ENCODE measurements at places on chromosomes 12 and 14.

GRCh38 chr12:85476756-85477155, 196.7 kb downstream of the ALX1 start:
- DNase-seq: no peak

DNA sequence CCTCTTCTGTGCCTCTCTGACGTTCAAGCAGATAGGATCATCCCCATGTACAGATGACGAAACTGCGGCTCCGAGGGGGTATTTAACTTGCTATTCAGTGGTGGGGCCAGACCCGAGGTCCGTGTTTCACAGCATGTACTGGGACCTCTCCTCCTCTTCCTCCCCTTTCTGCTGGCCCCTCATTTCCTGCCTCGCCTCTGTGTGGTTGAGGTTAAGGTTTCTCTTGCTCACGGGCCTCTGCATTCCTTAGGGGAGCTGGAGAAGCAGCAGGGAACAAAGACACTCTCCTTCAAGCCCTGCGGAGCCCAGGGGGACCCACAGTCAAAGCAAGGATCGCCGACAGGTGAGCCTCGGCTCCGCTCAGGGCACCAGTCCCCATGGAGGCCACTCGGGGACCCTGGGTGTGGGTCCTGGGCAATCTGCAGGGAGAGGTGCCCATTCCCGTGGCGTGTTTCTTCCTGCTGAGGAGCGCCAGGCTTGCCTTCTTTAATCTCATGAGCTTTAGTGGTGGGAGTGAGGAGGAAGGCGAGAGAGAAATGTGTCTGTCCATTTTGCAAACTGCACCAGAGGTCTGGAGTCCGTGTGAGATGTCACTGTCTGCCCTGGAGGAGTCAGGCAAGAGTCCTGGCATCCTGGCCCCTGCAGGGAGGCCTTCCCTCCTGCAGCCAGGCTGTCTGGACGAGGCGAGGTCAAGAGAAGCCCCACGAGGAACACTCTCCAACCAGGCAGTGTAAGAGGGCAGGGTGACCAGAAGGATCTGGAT, 45.0 kb downstream of the SLC6A12 start:
- no peak for DNase-seq

DNA sequence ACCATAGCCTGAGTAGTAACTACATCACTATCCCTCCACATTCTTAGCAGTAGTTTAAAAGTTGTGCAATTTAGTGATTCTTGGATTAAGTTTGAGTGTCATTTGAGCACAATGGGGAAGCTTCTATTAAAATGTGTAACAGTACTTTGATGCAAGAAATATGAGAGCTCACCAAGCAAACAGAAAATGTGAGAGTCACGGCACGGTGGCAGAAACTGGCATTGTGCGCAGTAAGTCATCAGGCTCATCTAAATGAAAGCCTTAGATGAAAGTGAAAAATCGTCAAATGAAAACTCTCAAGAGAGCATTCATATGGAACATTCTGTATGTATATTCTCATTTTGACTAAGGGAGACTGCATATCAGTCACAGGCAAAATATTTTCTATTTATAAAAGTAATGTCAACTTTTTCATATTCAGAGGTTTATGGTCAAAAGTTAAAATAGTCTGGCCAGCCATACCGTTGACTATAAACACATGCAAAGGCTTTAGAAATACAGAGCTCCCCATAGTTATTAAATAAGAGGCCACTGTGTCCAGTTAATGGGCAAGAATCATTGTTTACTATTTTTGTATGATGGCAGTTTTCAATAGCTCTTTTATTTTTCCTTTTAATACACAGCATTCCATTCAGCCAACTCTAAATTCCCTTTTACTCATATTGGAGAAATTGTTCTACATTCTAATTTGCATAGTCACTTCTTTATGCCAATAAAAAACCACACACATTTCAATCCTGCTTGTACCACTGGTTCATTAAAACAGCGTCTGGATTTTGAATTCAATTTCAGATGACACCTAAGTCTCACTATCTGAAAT, 167.9 kb downstream of the PRKD1 start:
- no peak for DNase-seq

DNA sequence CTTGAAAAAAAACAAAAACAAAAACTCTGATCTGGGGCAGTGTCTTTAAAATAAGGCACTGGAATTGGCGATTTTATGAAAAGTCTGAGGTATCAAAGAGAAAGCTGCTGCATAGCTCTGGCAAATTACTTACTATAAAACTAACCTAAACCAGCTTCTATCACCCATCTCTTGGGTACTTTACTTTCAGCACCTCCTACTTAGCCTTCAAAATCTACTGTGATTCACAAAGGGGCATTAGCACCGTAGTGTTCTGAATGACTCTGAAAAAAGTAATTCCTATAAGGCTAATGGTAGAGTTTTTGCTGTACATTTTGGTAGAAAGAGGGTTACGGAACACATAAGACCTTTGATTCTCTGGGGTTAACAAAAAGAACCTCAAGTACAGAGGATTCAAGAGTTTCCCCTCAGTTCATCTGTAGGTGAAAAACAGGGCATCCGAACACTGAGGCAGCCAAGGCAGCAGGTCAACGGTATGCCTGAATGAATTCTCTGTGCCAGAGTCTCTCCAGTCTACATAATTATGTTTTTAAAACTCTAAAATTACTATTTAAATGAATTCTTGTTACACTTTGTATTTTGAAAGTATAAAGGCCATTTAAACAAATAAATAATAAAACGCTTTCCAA, 101.5 kb downstream of the ELK3 start:
- DNase-seq: no peak

GRCh38 chr14:61558271-61558670, 137.0 kb upstream of the HIF1A start:
- DNase-seq: peak; percentile 11

DNA sequence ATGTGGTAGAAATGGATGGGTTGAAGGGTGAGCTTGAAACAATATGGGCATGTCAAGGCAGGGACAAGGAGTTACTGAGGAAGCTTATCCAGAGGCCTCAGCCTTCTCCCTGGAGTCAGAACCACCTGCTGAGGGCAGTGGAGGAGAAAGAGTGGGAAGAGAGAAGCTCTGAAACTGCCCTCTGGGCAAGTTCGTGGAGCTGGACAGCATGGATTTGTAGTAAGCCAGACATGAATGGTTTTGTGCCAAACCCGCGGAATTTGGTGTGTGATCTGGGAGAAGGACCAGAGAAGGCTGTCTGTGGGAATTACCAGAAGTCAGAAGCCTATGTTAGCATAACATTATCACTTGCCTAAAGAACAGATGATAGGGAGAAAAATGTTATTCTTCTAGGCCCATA, 164.8 kb downstream of the SLC41A2 start:
- no peak for DNase-seq

- DNase-seq: no peak
These were observed 148.0 kb downstream of the SLC38A4 start for GRCh38 chr12:46677749-46678148.

DNA sequence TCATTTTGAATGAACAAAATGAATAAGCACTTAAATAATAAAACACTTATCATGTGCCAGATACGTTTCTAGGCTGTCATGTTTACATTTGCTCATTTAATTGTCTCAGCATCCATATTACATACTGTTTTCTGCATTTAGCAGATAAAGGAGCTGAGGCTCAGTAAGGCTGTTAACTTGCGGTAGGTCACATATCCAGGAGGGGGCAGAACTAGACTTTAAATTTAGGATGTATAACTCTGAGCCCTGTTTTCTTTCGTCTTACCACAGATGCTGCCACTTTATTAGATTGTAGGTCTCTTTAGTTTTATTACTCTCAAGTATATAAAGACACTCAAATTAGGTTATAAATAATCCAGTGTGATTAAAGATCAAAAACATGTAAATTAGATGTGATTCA, 17.7 kb downstream of the IRAK4 start:
- DNase-seq: peak; percentile 4

- no peak for DNase-seq
These were observed 1.2 kb downstream of the CLIP1 start for GRCh38 chr12:122421187-122421820.

- DNase-seq: no peak
These were observed 25.5 kb downstream of the GCH1 start for GRCh38 chr14:54877015-54877702.

DNA sequence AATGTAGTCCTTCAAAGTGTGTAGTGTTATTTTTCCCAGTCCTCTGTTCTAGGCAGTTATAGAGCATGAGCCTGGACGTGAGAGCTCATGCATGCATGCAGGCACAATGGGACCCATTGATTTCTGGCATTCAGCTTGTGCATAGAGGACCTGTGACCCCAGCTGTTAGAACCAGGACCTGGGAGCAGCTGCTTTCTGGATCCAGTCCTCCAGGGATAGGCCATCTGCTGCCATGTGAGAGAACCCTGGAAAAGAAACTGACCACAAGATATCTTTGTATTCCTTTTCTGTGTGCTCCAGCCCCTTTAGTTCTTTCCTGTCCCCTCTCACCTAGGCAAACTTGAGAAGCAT, 76.9 kb downstream of the SUSD6 start:
- no peak for DNase-seq

DNA sequence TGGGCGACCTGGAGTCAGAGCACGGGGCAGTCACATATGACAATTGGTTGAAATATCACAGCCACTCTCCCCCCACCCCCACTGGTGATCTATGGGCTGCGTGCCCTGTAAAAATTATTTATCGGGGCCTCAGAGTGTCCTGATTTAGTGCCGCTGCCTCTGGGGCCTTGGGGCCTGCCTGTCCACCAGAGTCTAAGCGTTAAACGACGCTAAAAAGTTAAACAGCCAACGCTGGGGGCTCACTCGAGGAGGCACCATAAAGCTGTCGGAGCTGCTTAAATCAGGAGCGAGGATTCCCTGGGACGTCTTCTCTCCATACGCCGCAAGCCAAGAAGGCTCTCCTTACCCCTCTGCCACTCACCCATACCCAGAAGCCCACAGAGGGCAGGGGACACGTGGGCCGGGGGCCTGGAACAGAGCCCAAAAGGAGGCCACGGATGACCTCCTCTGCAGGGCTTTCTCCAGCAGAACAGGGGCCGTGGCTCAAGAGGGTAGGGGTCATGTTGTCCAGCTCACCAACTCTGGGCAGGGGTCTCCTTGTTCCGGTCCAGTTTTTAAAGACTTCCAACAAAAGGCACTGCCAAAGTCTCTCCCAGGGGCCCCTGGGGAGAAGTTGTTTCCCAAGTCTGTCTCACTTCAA, 42.2 kb downstream of the SMUG1 start:
- DNase-seq: no peak

- DNase-seq: no peak
These were observed 238.3 kb downstream of the SLC41A2 start for GRCh38 chr12:104719700-104720338.

GRCh38 chr12:67068761-67069450, 200.3 kb upstream of the CAND1 start:
- peak; percentile 57 for DNase-seq

- no peak for DNase-seq
These were observed 21.3 kb upstream of the POC1B start for GRCh38 chr12:89547101-89547500.

- DNase-seq: no peak
These were observed 52.6 kb downstream of the FGD6 start for GRCh38 chr12:95164656-95165055.

GRCh38 chr12:91250273-91250665, 67.7 kb upstream of the DCN start:
- DNase-seq: no peak

GRCh38 chr12:102510463-102510862, 30.1 kb upstream of the IGF1 start:
- no peak for DNase-seq

DNA sequence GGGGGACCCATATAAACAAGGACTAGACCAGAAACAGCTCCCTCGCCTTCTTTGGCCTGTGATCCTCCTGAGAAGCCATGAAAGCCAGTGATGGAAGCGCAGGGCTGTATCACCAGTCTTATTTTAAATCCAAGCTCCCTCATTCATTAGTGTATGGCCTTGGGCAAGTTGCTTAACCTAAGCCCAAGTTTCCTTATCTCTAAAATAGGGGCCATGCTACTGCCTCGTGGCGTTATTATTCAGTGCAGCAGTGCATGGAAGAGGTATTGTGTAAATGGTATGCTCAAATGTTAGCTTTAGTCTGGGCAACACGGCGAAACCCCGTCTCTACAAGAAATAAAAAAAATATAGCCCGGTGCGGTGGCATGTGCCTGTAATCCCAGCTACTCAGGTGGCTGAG, 9.9 kb downstream of the ESPL1 start:
- DNase-seq: no peak

- DNase-seq: no peak
These were observed 6.0 kb downstream of the VSX2 start for GRCh38 chr14:74245292-74245691.

DNA sequence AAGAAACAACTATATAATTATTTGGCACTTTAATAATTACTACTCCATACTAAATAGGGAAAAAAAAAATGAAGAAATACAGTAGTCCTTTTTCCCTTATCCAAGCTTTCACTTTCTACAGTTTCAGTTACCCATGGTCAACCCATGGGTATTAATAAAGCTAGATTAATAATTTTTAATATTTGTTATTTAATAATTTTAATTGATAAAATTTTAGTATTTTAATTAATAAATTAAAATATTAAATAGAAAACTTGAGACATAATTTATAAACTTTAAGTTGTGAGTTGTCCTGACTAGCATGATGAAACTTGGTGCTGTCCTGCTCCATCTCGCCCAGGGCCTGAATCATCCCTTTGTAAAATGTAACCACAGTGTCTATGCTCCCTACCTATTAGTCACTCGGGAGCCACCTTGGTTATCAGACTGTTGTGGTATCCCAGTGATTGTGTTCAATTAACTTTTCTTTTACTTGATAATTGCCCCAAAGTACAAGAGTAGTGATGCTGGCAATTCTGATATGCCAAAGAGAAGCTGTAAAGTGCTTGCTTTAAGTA, 71.8 kb downstream of the PAWR start:
- no peak for DNase-seq

DNA sequence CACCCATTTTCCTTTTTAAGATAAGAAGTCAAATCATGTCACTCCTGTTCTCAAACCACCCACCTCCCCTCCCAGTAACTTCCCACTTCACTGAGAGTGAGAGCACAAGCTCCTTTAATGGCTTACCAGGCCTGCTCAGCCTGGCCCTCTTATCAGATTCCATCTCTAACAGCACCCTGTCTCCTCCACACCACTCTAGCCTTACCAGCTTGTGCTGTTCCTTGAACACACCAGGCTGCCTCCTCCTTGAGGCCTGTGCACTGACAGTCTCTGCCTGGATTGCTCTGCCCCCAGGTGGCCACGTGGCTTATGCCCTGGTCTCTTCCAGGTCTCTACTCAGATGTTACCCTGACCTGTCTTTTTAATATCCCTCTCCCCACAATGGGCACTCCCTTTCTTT, 40.1 kb upstream of the EVL start:
- no peak for DNase-seq

DNA sequence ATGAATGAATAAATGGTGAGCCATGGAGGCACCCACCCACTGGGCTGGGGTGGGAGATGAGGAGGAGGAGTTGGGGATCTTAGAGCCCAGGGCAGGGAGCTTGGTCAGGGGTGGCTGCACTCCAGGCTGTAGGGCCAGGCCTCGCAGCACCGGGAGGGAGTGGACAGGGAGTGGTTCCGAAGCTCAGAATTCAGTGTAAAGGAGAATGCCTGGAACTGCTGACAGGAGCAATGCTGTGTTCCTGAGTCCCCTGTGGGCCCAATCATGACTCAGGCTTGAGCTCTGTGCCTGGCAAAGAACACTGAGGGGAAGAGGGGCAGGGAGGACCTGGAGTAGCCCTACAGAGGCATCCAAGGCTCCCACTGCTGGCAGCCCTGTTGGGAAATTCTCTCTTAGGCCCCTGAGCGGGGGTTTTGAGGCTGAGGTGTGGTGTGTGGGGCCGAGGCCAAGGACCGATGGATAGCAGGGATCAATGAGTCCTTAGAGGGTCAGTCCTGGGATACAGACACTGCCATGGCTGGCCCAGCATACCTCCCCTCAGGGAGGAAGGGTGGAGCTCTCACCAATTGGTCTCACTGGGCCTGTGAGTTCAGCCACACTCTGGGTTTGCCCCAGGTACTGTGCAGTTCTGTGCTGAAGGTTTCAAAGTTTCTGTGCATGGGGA, 9.5 kb upstream of the RABGGTA start:
- no peak for DNase-seq
